ENCODE measurements at places on chromosomes 16 and 17.

DNA sequence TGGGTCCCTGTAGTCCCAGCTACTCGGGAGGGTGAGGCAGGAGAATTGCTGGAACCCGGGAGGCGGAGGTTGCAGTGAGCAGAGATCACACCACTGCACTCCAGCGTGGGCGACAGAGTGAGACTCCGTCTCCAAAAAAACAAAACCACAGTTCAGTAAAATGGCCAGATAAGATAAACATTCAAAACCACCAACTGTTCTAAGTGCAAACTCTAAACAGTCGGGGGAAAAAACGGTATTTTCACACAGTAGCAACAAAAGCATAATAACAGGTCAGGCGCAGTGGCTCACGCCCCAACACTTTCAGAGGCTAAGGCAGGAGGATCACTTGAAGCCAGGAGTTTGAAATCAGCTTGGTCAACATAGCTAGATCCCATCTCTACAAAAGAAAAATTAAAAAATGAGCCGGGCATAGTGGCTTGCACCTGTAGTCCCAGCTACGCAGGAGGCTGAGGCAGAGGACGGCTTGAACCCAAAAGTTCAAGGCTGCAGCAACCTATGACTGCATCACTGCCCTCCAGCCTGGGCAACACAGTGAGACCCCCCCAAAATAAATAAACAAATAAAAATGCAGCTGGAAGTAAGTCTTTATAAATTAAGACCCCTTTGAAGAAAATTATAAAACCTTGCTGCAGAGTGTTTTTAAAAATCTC is 10.8 kb upstream of the HASPIN start:
- DNase-seq: no peak

GRCh38 chr17:80035937-80036714 is at the start of gene CCDC40:
Gene CCDC40 (plus strand): TSS chr17:80036642. CDS start chr17:80036663, 21 bp downstream.
- peak; percentile 81 for DNase-seq

GRCh38 chr16:75087375-75087979 is 29.1 kb downstream of the LDHD start:
- peak; percentile 18 for DNase-seq

GRCh38 chr17:35807371-35808144 is 1.7 kb upstream of the TAF15 start:
- no peak for DNase-seq

- DNase-seq: no peak
Observed at GRCh38 chr16:57024894-57025680, 35.7 kb downstream of the NLRC5 start.

DNA sequence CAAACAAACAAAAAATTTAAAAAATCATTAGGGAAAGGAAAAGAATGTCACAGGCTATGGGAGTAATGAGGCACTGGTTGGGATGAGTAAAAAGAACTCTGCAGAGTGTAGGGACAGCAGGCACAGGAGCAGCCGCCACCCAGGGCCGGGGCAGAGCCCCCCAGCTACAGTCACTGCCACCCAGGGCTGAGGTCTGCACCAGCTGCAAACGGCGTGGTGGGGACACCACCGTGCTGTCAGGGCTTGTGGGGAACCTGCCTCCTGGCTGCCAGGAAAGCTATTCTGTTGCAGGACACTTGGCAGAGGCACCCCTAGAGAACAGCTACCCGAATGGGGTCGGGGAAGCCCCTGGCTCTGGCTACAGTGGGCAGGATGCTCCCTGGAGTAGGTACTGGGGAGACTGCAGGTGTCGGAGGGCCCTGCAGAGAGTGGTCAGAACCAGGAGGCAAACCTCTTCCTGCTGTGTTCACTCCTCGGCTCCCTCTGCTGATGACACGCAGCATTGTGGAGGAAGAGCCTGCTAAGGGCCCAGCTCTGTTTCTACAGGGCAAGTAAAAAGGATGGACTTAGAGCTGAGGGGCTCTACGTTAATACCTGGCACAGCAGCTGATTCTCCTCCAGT is 32.3 kb upstream of the CAPN15 start:
- peak; percentile 10 for DNase-seq

DNA sequence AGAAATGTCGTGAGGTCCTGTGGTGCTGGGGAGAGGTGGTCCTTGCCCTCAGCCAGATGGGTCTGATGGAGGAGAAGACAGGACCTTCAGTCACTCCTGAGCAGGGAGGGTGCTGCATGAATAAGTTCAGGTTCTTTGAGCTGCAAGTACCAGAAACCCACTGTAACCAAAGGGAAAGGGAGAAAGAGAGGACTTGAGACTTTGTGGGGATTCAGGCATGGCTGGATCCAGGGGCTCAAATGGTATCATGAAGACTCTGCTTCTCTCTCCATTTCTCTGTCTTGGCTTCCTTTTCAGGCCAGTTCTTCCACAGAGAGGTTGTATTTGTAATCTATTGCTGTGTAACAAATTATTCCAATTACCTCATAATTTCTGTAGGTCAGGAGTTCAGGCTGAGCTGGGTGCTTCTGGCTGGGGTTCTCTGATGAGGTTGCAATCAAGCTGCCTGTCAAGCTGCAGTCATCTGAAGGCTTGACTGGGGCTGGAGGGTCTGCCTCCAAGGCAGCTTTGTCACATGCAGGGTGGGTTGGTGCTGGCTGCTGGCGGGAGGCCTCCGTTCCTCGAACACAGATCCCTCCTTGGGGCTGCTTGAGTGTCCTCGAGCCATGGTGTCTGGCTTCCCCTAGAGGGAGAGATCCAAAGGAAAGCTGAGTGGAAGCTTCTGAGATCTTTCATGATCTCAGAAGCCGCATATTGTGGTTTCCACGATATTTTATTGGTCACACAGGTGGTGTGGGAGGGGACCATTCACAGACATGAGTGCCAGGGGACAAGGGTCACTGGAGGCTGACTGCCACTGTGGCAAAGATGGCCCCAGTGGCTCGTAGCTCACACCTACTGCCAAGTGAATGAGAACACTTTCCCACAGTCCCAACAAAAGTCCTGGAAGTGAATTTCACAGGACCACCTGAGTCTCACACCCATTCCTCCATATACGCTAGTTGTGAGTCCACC is 5.9 kb upstream of the ADCY7 start:
- no peak for DNase-seq

DNA sequence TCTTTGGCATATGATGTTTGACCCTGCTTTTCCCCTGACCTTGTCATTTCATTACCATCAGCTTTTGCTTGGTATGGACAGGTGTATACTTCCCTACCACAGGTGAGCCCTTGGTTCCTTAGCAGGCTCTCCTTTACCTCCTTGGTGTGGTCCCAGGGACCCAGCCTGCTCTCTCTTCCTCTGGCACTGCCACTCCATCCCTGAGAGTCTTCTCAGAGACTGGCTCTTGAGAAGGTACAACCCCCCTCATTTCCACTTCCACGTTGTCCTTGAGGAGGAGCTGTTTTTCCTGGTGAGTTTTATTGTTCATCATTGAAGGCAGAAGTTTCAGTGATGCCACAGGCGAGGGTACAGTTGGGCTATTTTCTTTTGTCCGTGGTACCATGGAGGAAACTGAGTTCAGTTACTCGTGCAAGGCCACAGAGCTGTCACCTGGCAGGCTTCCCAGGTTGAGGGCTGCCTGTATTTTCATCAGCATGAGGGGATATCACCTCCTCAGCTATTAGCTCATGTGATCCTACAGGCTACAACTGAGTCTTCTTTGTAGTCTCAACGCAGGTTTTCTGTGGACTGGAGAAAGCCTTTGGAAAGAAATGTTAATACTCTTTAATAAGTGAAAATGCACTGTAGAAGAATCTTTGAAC is 52.3 kb downstream of the MSI2 start:
- no peak for DNase-seq

DNA sequence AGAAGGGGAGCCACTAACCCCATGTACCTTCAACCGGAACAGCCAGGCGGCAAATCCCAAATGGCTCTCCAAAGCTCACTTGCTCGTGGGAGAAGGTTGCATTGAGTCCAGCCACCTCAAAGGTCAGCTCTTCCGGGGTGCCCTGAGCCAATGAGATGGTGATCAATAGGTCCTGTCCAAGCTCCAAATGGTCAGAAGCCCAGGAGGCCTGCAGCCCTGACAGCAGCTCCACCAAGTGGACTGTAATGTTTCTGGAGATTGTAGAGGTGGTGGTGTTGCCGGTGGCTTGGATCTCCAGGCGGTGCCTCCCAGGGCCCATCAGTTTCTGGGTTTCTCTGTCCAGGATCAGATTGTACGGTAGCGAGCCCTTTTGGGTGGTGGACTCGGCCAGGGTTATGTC is 39.9 kb upstream of the BCO1 start:
- no peak for DNase-seq

- DNase-seq: no peak
Observed at GRCh38 chr16:66130296-66130905, 236.1 kb upstream of the CDH5 start.

DNA sequence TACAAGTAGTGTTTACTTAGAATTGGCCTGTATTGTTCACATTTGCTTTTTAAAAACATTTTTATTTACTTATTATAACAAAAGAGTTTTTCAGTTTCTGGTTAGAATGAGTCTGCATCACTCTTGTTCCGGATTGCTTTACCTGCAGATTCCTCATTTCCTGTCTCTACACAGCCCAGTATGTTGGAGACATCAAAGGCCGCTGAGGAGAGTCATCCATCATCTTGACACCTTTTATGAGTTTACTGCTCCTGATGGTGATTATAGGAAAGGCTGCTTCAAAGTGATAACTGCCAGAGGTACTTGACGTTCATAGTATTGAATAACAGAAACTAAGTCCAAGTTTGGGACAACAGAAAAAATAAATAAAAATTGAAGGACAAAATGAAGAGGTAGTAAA is 490.5 kb upstream of the CA10 start:
- DNase-seq: peak; percentile 2

GRCh38 chr17:61286449-61286848 is 113.2 kb upstream of the TBX2 start:
- no peak for DNase-seq

DNA sequence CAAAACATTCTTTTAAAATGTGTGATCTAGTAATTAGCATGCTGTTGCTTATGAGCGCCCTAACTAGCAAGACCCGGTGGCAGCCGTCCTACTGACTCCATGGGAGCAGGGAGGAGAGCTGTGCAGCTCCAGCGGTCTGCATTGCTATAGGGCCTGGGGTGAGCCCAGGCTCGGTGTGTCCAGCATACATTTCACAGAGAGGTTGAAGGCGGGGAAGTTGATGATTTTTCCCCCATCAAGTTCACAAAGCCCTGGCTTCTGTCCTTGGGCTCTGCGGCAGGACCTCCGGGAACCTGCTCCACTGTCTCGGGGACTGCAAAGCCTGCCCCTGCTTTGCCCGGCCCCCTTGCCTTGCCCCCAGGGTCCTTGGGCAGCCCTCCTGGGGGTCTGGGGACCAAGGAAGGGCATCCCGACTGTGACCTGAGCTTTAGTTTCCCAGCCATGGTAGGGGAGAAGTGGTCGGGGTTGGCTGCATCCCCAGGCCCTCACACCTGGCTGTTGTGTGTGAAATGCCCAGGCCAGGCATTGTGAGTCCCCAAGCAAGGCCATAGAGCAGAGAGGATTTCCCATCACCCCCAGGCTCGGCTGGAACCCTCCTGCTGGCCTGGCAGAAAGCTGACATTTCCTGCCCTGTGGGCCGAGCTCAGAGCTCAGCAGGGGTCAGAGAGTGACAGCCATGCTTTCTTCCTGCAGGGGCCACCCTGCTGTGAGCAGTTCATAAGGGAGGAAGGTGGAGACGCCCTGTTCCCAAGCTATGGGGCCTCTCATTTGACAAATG is 24.8 kb downstream of the KCNJ12 start:
- DNase-seq: no peak

DNA sequence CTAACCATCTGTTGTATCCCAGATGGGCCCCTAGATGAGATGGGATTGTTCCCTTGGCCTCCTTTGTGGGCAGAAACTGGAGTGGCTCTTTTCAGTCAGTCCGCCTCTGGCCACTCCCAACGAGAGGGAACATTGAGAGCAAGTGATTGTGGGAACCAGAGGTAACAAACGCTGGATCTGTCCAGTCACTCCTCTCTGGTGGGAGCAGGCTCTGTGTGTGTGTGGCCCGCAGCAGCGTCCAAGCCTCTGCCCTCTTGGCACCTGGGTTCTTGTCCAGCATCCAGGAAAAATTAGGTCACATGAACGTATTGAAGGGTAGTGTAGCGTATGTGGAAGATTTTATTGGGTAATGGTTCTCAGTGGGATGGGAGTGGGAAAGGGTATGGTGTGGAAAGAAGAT is 101.9 kb upstream of the COX10 start:
- no peak for DNase-seq

- DNase-seq: no peak
Observed at GRCh38 chr16:86229866-86230656, 280.3 kb upstream of the FOXF1 start.

DNA sequence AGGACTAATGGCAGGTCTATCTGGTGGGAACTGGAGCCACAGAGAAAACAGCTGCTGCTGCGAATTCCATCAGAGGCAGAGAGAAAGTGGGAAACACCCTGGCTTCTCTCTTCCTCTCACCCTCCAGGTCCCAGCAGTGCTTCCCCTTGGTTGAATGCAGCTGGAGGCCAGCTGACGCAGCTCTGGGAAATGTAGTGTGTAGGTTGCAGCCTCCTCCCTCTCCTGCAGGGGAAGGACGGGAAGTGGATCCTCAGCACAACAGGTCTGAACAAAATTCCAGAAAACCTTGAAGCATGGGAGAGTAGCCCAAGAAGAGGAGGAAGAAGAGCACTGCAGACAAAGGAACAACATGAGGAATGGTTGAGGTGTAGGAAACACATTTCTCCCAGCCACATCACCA is 67.8 kb upstream of the MMP2 start:
- DNase-seq: no peak

DNA sequence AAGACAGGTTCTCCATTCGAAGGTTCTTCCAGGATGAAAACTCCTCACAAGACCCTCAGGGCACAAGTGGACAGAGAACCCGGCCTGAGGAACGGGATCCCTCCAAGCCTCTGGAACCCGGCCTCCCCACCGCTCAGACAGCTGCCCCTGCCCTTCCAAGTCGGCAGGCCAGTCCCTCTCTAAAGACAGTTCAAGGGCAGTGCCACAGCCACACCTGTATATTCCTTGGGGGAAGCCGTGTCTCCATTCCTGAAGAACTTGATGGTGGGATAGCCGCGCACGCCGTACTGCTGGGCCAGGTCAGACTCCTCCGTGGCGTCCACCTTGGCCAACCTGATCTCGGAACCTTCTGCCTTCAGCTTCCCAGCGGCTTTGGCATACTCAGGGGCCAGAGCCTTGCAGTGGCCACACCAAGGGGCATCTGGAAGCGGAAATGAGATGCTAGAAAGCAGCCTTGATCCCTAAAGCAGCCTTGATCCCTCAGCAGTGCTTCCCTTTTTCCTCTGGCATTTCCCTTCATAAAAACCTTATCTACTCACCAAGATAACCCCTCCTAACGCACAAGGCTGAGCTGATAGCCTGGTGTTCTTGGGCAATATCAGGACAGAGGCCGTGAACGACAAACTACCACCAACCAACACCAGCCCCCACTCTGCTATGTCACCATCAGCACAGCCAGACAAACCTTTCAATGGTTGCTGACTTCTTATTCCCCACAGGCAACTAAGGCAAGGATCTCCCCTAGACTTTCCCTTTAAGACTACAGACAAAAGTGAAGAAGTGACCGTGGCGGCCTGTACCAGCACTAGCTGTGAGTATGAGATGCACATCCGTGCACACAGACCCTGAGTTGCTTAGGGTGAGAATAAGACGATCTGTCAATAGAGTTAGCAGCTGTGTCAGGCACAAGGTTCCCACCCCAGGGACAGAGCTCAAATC is 1.1 kb downstream of the P4HB start:
- no peak for DNase-seq
